ENCODE measurements at places on chromosomes 3 and 15.

GRCh38 chr3:10834951-10835350, 18.9 kb downstream of the SLC6A11 start:
- DNase-seq: no peak

DNA sequence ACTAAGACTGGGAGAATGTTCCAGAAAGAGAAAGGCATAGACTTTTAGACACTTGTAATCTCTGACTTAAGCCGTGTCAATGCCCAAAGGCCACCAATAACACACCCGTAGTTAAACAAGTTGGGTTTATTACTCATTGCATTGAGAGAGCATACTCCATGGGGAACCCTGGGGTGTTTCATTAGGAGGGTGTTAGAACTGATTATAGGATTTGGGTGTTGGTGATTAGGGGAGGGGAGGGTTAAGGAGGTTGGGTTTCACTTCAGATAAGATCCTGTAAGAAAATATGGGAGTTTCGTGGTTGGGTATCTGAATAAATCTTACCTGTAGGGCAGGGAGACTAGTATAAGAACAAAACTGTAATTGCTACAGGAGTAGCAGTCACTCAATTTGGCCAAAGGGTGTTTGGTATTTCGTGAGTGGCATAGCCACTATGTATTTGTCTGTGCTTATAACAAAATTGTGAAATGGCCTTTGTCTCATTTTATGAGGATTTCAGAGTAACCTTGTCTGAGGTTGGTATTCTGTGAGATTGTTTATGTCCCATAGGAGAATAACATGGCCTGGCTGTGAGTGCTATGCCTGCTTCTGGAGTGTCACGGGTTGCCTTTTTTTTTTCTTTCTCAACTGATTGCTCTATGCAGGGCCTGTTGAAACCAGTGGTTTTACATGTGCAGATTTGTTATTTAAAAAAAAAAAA, 2.9 kb downstream of the HACD3 start:
- DNase-seq: no peak

DNA sequence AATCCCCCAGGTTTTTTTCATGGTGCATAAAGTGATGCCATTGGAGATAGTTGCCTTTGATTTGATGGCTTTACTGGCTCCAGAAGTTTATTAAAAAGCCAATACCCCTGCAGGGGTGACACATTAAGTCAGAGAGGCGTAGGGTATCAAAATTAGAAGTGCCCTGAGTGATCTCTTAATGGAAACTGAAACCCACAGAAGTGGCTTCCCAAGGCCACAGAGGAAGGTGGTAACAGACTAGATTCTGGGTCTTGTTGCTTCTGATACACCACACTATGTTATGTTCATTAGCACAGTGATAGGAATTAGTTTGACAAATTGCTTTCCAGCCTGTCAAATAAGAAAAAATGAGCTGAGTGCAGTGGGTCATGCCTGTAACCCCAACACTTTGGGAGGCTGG, 112.3 kb downstream of the IQCH start:
- DNase-seq: peak; percentile 10

GRCh38 chr15:68465861-68466560, 34.0 kb upstream of the ITGA11 start:
- no peak for DNase-seq

DNA sequence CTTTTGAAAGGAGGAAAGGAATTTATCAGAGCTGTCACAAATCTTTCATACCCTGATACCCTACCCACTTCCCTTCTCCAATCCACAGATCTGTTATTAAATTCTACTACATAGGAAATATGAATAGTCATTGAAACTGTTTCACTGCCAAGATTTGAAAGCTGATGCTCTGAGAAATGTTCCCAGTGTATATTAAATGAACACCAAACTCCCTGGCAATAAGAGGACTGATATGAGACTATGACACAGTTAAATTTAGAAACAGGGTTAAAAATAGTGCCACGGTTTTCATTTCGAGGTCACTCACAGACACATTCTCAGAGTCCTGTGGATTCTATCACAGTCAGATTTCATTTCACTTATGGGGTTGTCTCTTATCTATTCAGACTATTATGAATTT, 27.2 kb upstream of the GBE1 start:
- DNase-seq: no peak

- DNase-seq: no peak
Measured at GRCh38 chr3:76646921-76647562, 392.9 kb upstream of the ROBO2 start.

- DNase-seq: peak; percentile 57
Measured at GRCh38 chr3:33277193-33277882, at the start of gene FBXL2. Gene FBXL2 (plus strand): TSS chr3:33277442. CDS start chr3:33277513, 71 bp downstream.

DNA sequence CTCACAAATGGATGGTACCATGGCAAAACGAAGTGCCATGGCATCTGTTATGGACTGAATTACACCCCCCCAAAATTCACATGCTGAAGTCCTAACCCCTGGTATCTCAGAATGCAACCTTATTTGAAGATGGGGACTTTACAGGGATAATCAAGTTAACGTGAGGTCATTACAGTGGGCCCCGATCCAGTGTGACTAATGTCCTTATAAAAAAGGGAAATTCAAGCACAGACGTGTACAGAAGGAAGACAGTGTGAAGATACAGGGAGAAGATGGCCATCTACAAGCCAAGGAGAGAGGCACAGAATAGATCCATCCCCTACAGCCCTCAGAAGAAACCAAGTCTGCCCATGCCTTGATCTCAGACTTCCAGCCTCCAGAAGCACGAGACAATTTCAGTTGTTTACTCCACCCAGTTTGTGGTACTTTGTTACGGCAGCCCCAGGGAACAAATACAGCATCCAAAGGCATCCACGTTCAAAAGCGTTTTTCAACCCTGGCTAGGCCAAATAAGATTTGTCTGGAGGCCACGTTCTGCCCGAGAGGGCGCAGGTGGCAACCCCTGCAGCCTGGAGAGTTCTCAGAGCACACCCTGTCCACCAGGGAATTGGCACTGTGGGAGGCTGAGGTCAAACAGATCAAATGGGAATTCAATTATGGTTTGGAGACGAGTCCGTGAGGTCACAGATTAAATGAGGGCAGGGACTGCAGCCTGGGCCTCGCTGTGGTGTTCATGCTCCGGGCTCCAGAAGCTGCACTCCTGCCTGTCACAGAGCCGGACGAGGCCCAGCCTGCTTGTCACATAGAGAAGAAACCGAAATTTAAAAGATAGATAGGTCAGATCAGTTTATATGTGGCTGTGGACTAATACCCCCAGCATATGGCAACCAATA, 494.8 kb downstream of the SHQ1 start:
- no peak for DNase-seq
